ENCODE measurements at places on chromosomes 4 and X. TPM values are rescaled to one million over a fixed set of nuclear protein-coding genes. Genes with fewer than 3 reads are reported as not detected.

DNA sequence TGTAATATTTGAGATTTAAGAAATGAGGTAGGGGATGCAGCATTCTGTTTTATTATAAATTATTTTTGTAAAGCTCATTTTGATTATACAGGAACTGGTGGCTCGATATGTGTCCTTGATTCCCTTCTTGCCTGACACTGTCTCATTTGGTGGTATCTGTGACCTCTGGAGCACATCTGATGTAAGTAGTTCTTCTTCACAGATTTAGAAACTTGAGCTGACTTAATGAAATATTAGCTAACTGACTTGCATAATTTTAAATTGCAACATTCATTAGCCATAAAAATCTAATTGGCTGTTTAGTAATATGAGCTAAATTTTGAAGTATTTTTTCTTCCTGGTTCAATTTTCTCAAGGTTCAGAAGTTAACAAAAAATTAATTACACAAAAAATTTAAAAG, 69.1 kb downstream of the FBXL5 start:
- H3K36me3 ChIP-seq = no peaks in the 10 kb centered on the region
- no peak overlapping the region for H3K4me3 ChIP-seq
- no peaks in the 10 kb centered on the region for H3K27me3 ChIP-seq
- no peak overlapping the region for H3K27ac ChIP-seq
- H3K4me1 ChIP-seq = no peaks in the 10 kb centered on the region
- DNase-seq = no peak

DNA sequence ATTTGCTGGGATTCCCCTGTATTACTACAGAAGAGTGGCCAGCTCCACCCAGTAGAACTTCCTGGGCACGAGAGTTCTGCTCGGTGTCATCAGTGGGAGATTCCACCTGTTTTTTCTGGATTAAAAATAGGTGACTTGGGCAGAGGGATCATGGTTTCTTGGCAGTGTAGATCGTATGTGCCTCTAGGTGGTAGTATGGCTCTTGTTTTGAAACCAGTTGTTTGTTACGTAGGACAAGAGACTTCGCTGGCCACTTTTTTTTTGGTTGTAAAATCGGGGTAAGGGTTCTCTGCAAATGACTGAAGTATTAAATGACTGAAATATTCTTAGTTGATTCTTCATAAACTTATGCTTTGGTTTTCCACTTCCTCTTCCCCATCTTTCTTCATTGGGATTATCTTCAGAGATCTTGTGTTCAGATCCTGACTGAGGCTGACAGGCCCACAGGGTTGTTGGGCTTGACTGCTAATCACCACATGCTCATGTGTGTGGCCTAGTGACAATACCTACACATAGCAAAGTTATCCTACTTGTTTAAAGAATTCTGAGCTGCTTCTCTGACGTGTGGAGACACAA, 43.8 kb upstream of the WDR1 start:
- H3K4me1 ChIP-seq = no peaks in the 10 kb centered on the region
- no peak overlapping the region for H3K4me3 ChIP-seq
- no peak for DNase-seq
- H3K27ac ChIP-seq = no peak overlapping the region
- H3K27me3 ChIP-seq = peaks cover 2% of the 10 kb centered on the region
- H3K36me3 ChIP-seq = no peaks in the 10 kb centered on the region

GRCh38 chr4:150694438-150694837, 112.5 kb downstream of the MAB21L2 start:
- H3K27ac ChIP-seq = no peak overlapping the region
- DNase-seq = no peak
- no peaks in the 10 kb centered on the region for H3K4me1 ChIP-seq

Gene EGF
- total RNA-seq = 25.1 TPM

- no peaks in the 10 kb centered on the region for H3K36me3 ChIP-seq
- no peak for DNase-seq
- no peaks in the 10 kb centered on the region for H3K4me1 ChIP-seq
These were observed 27.1 kb downstream of the SLAIN2 start for GRCh38 chr4:48368389-48368788.

GRCh38 chr4:2303686-2304320, 41.9 kb upstream of the MXD4 start:
- H3K4me1 ChIP-seq = no peaks in the 10 kb centered on the region
- no peak overlapping the region for H3K27ac ChIP-seq
- H3K36me3 ChIP-seq = no peaks in the 10 kb centered on the region
- no peak for DNase-seq
- H3K27me3 ChIP-seq = peaks cover 2% of the 10 kb centered on the region

Gene DCX
- 2.4 TPM for total RNA-seq

DNA sequence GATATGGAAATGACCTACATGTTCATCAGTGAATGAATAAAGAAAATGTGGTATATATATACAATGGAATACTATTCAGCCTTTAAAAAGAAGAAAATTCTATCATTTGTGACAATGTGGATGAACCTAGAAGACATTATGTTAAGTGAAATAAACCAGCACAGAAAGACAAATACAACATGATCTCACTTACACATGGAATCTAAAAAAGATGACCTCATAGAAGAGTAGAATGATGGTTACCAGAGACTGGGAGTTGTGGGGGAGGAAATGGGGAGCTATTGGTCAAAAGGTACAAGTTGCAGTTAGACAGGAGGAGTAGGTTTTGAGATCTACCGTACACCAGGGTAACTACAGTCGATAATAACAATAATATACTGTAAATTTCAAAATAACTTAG, 51.5 kb downstream of the WNK3 start:
- no peak overlapping the region for H3K4me3 ChIP-seq
- no peak for DNase-seq
- no peaks in the 10 kb centered on the region for H3K4me1 ChIP-seq
- no peaks in the 10 kb centered on the region for H3K36me3 ChIP-seq

- H3K4me1 ChIP-seq = no peaks in the 10 kb centered on the region
- H3K4me3 ChIP-seq = no peak overlapping the region
- DNase-seq = no peak
- H3K27ac ChIP-seq = no peak overlapping the region
- no peaks in the 10 kb centered on the region for H3K27me3 ChIP-seq
These were observed 83.9 kb upstream of the USP9X start for GRCh38 chrX:41001327-41001726.

Gene C1GALT1C1
- 12.7 TPM for total RNA-seq

Data from astrocyte (in vitro differentiated cells and primary cell).